ENCODE measurements at places on chromosomes 7 and 10. TPM values are rescaled to one million over a fixed set of nuclear protein-coding genes. Genes with fewer than 3 reads are reported as not detected.

DNA sequence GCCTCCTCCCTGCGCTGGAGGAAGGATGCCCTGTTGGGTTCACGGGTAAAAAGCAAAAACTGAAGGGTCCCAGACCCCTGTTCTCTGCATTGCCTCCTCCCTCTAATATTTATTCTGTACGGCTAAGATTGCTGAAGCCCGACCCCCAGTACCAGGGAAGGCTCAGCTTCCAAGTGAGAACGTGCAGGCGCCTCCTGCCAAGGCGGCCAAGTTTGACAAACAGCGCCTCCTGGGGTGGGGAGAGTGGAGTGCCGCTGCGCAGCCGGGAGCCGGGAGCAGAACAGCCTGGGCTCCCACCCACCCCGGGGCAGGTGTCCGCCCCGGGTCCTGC lies 4.7 kb upstream of the EBF3 start:
- DNase-seq: no peak

DNA sequence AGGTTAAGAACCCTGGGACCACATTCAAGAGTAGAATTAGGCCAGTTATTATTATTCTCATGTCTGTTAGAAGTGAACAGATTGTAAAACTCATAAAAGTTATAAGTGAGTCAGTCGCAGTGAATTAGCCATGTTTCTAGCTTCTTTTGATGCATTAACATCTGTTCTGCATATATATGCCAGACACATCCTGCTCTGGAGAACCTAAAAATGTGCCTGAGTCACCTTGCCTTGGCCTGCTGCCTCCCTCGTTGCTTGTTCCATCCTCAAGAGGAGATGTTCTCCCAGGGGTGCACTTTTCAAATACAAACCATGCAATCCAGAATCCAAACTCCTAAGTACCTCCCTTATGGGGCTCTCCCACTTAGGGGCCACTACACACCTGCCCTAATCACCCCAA lies 14.8 kb downstream of the TSPAN12 start:
- DNase-seq: no peak

DNA sequence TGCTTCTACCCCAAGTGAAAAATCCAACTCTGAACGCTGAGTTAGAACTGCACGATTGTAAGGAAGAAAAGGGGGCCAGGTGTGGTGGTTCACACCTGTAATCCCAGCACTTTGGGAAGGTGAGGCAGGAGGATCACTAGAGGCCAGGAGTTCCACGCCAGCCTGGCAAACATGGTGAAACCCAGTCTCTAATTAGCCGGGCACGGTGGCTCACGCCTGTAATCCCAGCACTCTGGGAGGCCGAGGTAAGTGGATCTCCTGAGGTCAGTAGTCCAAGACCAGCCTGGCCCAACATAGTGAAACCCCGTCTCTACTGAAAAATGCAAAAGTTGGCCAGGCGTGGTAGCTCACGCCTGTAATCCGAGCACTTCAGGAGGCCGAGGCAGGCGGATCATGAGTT lies 9.0 kb downstream of the GUSB start:
- DNase-seq: no peak

DNA sequence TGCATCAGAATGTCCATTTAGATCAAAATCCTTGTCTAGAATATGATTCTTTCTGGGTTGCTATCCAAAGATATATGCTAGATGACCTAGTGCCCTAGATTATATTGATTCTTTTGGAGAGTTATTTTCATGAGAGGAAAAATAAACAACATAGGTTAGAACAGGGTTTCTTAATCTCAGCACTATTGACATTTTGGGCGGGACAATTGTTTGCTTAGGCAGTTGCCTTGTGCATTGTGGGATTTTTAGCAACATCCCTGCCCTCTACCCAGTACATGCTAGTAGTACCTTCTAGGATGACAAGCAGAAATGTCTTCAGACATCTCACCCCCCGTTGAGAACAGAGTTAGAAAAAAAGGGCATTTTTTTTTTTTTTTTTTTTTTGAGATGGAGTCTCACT lies 25.1 kb upstream of the LAMB1 start:
- DNase-seq: no peak

- peak; percentile 57 for DNase-seq
Measured at GRCh38 chr10:103062854-103063590, 130.1 kb downstream of the NT5C2 start.

The XRCC2 gene
- total RNA-seq: 14.1 TPM

- DNase-seq: no peak
Measured at GRCh38 chr7:29249860-29250259, 55.3 kb downstream of the CHN2 start.

All from SK-MEL-5 (cell line).